ENCODE measurements at places on chromosomes 3 and 15.

GRCh38 chr3:123481071-123481470 lies 32.2 kb upstream of the ADCY5 start:
- H3K36me3 ChIP-seq = no peaks in the 10 kb centered on the region
- H3K4me1 ChIP-seq = peaks cover 9% of the 10 kb centered on the region
- no peaks in the 10 kb centered on the region for H3K27me3 ChIP-seq
- no peak overlapping the region for H3K4me3 ChIP-seq
- no peak overlapping the region for H3K27ac ChIP-seq

DNA sequence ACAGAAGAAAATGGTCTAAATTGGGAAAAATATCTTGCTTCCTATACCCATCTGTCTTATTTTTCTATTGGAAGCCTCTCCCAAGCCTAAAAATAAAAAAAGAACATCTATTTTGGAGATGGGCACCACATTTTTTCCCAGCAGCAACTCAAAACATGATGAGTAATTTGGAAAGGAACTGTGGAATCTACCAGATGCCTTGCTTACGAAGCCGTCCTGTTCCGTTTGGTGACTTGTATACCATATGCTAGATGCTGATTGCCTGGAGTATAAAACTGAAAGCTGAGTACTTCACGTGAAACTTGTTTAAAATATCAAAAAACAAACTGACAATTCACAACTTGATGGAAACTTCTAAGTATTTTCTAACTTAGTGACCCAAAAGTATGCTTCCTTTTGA lies 491.0 kb downstream of the ROBO2 start:
- H3K4me1 ChIP-seq = peaks cover 10% of the 10 kb centered on the region
- no peaks in the 10 kb centered on the region for H3K27me3 ChIP-seq
- H3K27ac ChIP-seq = no peak overlapping the region
- H3K36me3 ChIP-seq = peaks cover 2% of the 10 kb centered on the region
- H3K4me3 ChIP-seq = no peak overlapping the region

- no peak for DNase-seq
- H3K4me3 ChIP-seq = no peak overlapping the region
- H3K36me3 ChIP-seq = peaks cover 2% of the 10 kb centered on the region
- peaks cover 9% of the 10 kb centered on the region for H3K4me1 ChIP-seq
Measured at GRCh38 chr3:170622369-170623159, 36.7 kb upstream of the SLC7A14 start.

- H3K36me3 ChIP-seq = no peaks in the 10 kb centered on the region
- H3K4me1 ChIP-seq = no peaks in the 10 kb centered on the region
- H3K27ac ChIP-seq = no peak overlapping the region
- DNase-seq = peak; percentile 43
- no peak overlapping the region for H3K4me3 ChIP-seq
Measured at GRCh38 chr3:27659279-27660021, 62.7 kb downstream of the EOMES start.

- H3K36me3 ChIP-seq = peaks cover 3% of the 10 kb centered on the region
- peaks cover 37% of the 10 kb centered on the region for H3K4me1 ChIP-seq
- no peak overlapping the region for H3K4me3 ChIP-seq
- peak overlapping the region; percentile 46 for H3K27ac ChIP-seq
- H3K27me3 ChIP-seq = no peaks in the 10 kb centered on the region
- DNase-seq = no peak
Measured at GRCh38 chr15:58329781-58330671, 101.8 kb upstream of the LIPC start.

DNA sequence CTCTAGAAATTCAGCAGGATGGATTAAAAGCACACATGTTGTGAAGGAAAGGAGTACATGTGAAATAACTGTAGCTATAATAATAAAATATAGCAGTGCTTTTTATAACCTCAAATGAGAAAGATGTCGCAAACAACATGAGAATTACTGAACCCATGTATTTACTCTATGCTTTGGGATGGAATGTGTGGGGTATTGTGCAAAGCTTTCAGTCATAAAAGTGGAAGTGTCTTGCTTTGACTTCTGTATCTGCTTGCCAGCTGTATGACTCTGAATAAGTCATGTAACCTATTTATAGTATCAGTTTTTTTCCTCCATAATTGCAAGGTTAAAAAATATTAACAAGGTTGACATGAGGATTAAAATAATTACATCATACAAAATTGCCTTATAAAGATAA lies 519.3 kb upstream of the CADM2 start:
- H3K27ac ChIP-seq = no peak overlapping the region
- peaks cover 36% of the 10 kb centered on the region for H3K4me1 ChIP-seq
- H3K36me3 ChIP-seq = no peaks in the 10 kb centered on the region

DNA sequence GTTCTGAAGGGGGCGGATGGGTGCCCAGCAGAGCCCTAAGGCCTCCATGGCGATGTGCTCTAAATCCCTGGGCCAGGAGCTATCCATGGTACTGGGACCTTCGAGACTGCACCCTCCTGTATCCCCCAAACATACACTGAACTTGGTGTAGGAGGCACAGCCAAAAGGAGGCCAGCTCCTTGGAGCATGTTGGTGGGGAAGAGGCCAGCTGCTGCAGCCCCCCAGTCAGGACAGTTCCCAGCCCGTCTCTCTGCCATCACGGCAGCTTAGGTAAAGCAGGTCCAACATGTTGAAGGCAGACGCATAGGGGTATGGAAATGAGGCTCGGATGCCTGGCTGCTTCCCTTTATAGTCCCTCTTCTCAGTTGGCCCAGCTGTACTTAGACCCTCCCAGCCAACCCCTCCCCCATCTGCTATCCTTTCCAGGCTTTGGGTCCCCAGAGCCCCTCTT lies 1.8 kb downstream of the CAMKV start:
- no peaks in the 10 kb centered on the region for H3K27me3 ChIP-seq
- no peaks in the 10 kb centered on the region for H3K36me3 ChIP-seq
- peak; percentile 57 for DNase-seq
- peak overlapping the region; percentile 91 for H3K4me3 ChIP-seq

- peaks cover 4% of the 10 kb centered on the region for H3K4me1 ChIP-seq
- no peaks in the 10 kb centered on the region for H3K36me3 ChIP-seq
- no peaks in the 10 kb centered on the region for H3K27me3 ChIP-seq
- H3K27ac ChIP-seq = no peak overlapping the region
- no peak overlapping the region for H3K4me3 ChIP-seq
Measured at GRCh38 chr3:160637086-160637485, 39.9 kb upstream of the ARL14 start.

DNA sequence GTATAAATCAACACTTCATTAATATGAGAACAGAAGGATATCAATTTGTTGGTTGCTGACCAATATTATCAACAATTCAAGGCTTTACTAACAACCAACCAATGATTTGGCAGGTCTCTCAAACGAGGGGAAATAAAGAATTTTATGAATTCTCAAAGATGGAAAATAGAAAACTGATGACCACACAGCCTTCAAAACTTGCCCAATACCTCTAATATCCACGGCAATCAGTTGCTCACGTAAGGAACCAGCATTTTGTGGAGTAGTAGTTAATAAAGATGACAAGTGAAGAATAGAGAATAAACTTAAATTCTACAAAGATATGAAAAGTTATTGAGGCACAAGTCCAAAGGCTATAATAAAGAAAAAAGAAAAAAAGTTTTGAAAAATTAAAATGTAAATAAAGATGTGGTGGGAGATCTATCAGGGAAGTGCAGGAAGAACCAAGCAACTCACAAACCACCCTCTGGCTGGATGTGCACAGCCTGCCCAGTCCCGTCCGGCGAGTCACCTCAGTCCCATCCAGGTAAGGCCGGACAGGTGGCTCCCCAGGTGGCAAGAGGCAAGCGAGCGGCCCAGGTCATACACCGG lies 808 bp downstream of the GK5 start:
- no peaks in the 10 kb centered on the region for H3K27me3 ChIP-seq
- H3K27ac ChIP-seq = no peak overlapping the region
- DNase-seq = no peak
- H3K4me1 ChIP-seq = peaks cover 21% of the 10 kb centered on the region
- H3K36me3 ChIP-seq = no peaks in the 10 kb centered on the region

- DNase-seq = no peak
- H3K4me3 ChIP-seq = peak overlapping the region; percentile 95
- no peak overlapping the region for H3K27ac ChIP-seq
- peaks cover 50% of the 10 kb centered on the region for H3K4me1 ChIP-seq
- H3K27me3 ChIP-seq = no peaks in the 10 kb centered on the region
- H3K36me3 ChIP-seq = peaks cover 14% of the 10 kb centered on the region
Measured at GRCh38 chr3:156676768-156677479, 2.5 kb downstream of the TIPARP start.

- no peak for DNase-seq
- H3K27me3 ChIP-seq = no peaks in the 10 kb centered on the region
- no peaks in the 10 kb centered on the region for H3K36me3 ChIP-seq
- H3K4me3 ChIP-seq = no peak overlapping the region
Measured at GRCh38 chr15:43966646-43967045, 139.8 kb downstream of the WDR76 start.

Data from neural crest cell (in vitro differentiated cells).